Activated CD4-positive, alpha-beta T cell treated with anti-CD3 and anti-CD28 coated beads, Interleukin-2, amount 10 ng/mL, durations not matched to agents 24 days and 14 days (primary cell): ENCODE measurements at places on chromosomes 12 and 14.

DNA sequence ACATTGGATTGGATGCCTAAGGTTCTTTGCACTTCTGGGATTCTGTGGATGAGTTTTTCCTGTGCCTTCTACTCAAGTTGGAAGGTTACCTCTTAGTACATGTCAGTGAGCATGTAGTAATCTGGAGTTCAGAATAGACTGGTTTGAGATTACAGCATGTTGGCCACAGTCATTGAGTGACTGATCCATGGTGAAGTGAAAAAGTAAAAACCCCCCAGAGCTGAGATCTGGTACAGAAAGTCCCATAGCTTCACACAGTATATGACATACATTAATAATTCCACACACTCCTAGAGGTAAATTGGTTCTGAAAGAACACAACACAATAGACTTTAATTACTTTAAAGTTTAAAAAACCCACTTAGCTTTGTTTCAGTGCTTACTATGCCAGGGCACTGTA, 11.9 kb upstream of the CCND2 start:
- DNase-seq: no peak
- no peak overlapping the region for H3K4me3 ChIP-seq
- H3K27me3 ChIP-seq: peaks cover 22% of the 10 kb centered on the region
- no peak overlapping the region for H3K27ac ChIP-seq
- H3K4me1 ChIP-seq: peaks cover 3% of the 10 kb centered on the region

- DNase-seq: peak; percentile 77
- H3K4me1 ChIP-seq: no peaks in the 10 kb centered on the region
- H3K27me3 ChIP-seq: peaks cover 26% of the 10 kb centered on the region
- no peaks in the 10 kb centered on the region for H3K36me3 ChIP-seq
- H3K4me3 ChIP-seq: no peak overlapping the region
These were observed 63.7 kb downstream of the ZNF664 start for GRCh38 chr12:124036657-124037109.

DNA sequence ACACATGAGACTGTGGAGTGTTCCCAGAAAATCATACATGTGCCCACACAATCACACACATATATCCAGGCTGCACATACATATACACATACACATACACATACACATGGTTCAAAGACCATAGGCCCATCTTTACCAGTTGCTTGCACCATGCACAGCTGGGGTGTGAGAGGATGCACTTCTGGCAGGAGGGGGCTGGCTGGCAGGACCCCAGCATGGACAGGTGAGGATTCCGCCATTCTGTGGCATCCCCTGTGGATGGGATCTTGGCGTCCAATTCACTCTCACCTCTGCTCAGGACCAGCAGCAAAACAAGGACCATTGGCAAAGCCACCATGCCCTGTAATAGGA, 7.0 kb downstream of the ITGB7 start:
- H3K36me3 ChIP-seq: peaks cover 58% of the 10 kb centered on the region
- H3K4me1 ChIP-seq: peaks cover 55% of the 10 kb centered on the region
- H3K27me3 ChIP-seq: no peaks in the 10 kb centered on the region
- peak overlapping the region; percentile 85 for H3K27ac ChIP-seq
- DNase-seq: no peak

DNA sequence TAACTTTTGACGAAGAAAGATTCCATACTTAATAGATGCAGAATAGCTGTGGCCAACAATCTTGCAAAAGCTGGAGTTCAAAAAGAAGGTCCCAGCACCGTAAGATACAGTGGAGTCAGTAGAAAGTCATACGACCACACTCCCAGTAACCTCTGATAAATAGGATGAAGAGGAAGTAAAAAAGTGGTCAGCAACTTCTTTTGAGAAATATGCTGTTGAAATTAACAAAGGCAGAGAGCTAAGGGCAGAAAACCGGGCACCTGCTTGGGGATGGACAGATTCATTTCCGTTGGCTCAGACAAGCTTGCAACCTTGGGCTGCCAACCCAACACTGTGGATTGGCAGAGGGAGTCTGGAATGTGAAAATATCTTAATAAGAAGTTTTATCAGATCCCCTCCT, 40.0 kb downstream of the BTG1 start:
- H3K4me3 ChIP-seq: peak overlapping the region; percentile 53
- peaks cover 35% of the 10 kb centered on the region for H3K4me1 ChIP-seq
- H3K36me3 ChIP-seq: peaks cover 12% of the 10 kb centered on the region
- no peaks in the 10 kb centered on the region for H3K27me3 ChIP-seq
- H3K27ac ChIP-seq: peak overlapping the region; percentile 7

DNA sequence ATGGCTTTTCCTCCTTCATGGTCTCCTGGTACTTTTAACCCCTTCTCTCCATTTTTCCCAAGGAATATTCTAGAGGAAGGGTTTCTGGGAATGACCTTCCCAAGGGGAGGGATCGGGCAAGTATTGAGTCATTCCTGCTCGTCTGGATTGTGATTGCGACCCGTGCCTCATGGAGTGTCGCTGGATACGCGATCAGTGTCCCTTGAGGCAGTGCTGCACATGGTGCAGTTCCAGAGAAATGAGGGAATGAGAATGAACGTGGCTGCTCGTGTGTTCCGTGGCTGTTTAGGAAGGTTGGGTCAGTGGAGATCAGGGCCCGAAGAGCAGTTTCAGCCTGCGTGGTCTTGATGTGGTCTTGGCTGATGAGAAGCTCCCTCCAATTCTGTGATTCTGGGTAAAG, 234.4 kb downstream of the CACNA1C start:
- peaks cover 8% of the 10 kb centered on the region for H3K27me3 ChIP-seq
- DNase-seq: no peak
- H3K27ac ChIP-seq: no peak overlapping the region

DNA sequence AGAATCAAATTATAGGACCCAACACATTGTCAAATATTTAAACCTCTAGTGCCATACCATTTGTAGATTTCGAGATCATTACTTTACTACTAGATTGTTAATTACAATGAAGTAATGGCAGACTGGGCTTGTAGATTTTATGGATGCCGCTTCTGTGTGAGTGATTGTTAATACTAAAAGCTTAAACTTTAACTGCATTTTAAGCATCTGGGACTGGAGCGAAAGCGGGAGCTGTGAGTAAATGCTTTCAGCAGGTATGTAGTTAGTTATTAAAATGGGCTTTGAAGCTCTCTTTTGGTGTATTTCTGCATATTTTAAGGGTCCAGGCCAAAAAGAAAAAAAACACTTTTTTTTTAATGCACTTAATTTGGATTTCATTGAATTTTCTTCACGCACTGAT, 519.3 kb downstream of the MED13L start:
- H3K27me3 ChIP-seq: peaks cover 7% of the 10 kb centered on the region
- no peaks in the 10 kb centered on the region for H3K36me3 ChIP-seq
- H3K4me1 ChIP-seq: no peaks in the 10 kb centered on the region
- no peak overlapping the region for H3K4me3 ChIP-seq

- H3K4me3 ChIP-seq: no peak overlapping the region
- H3K27me3 ChIP-seq: peaks cover 12% of the 10 kb centered on the region
- no peak for DNase-seq
- H3K4me1 ChIP-seq: peaks cover 2% of the 10 kb centered on the region
- no peak overlapping the region for H3K27ac ChIP-seq
These were observed 97.8 kb downstream of the EPS8 start for GRCh38 chr12:15691388-15691787.

- H3K4me3 ChIP-seq: no peak overlapping the region
- H3K27ac ChIP-seq: no peak overlapping the region
- peaks cover 37% of the 10 kb centered on the region for H3K27me3 ChIP-seq
- DNase-seq: peak; percentile 90
These were observed 1037.8 kb downstream of the TMEM121 start for GRCh38 chr14:106564058-106564643.

DNA sequence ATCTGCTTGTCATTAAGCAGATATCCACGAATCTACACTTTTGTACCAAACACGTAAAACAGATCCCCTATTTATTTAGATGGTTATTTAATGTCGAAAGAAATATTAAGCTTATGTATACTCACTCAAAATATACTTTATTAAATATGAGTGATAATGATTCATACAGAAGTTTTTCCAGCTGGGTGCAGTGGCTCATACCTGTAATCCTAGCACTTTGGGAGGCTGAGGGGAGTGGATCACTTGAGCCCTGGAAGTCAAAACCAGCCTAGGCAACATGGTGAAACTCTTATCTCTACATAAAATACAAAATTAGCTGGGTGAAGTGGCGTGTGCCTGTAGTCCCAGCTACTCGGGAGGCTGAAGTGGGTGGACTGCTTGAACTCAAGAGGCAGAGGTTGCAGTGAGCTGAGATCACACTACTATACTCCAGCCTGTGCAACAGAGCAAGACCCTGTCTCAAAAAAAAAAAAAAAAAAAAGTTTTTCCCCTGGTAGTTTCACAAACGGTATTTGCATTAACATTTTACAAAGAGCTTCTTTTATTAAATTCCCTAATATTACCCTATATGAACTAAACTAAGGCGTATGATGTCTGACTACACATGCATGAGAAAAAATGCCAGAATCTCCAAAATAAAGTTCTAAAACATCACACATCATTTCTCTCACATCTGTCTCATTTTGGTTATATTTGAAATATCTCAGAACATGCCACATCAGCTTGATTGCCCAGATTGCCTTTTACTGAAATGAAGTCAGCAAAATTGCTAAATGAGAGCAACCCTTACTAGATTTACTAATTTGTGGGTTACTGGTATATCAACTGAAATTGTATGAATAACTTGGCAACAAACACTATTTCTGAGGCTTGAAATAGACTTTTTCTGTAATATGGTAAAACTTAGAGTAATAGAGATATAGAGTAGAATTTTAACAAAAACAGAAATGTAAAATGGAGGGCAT, 74.9 kb downstream of the PAWR start:
- H3K27me3 ChIP-seq: no peaks in the 10 kb centered on the region
- H3K36me3 ChIP-seq: no peaks in the 10 kb centered on the region

DNA sequence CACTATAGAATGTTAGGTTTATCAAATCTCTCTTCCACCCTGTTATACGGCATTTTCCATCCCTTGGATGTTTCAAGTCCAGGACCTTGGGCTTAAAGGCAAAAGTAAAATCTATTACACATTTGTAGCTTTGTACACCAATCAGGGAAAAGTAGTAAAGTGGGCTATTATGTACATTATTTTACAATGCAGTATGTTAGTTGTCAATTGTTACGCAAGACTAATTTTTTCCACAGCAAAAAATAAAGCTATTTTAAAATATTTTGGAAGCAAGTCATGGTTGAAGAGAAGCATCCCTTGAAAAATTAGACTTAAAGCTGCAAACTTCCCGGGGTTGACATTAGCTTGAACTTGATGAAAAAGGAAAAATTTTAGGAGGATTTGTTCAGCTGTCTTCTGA, 476.2 kb downstream of the DIO2 start:
- no peaks in the 10 kb centered on the region for H3K36me3 ChIP-seq
- DNase-seq: no peak
- no peak overlapping the region for H3K27ac ChIP-seq
- no peaks in the 10 kb centered on the region for H3K4me1 ChIP-seq
- no peaks in the 10 kb centered on the region for H3K27me3 ChIP-seq
- no peak overlapping the region for H3K4me3 ChIP-seq

GRCh38 chr14:70753518-70753953, 55.8 kb downstream of the MAP3K9 start:
- no peak overlapping the region for H3K27ac ChIP-seq
- no peak for DNase-seq
- H3K4me1 ChIP-seq: no peaks in the 10 kb centered on the region
- H3K27me3 ChIP-seq: no peaks in the 10 kb centered on the region
- H3K36me3 ChIP-seq: peaks cover 7% of the 10 kb centered on the region

GRCh38 chr14:61380984-61381383, 59.6 kb downstream of the PRKCH start:
- H3K4me3 ChIP-seq: no peak overlapping the region
- peak overlapping the region; percentile 2 for H3K27ac ChIP-seq
- H3K27me3 ChIP-seq: no peaks in the 10 kb centered on the region
- no peak for DNase-seq
- H3K4me1 ChIP-seq: peaks cover 60% of the 10 kb centered on the region

GRCh38 chr12:123621101-123621500, 12.4 kb downstream of the EIF2B1 start:
- peaks cover 66% of the 10 kb centered on the region for H3K36me3 ChIP-seq
- no peak for DNase-seq
- no peak overlapping the region for H3K4me3 ChIP-seq
- H3K4me1 ChIP-seq: peaks cover 4% of the 10 kb centered on the region
- no peaks in the 10 kb centered on the region for H3K27me3 ChIP-seq
- no peak overlapping the region for H3K27ac ChIP-seq

- no peak overlapping the region for H3K27ac ChIP-seq
- no peaks in the 10 kb centered on the region for H3K36me3 ChIP-seq
- peaks cover 20% of the 10 kb centered on the region for H3K27me3 ChIP-seq
- H3K4me3 ChIP-seq: no peak overlapping the region
These were observed 97.6 kb upstream of the DIO3 start for GRCh38 chr14:101463566-101464171.

GRCh38 chr12:51818566-51819300, 29.8 kb downstream of the FIGNL2 start:
- H3K4me3 ChIP-seq: no peak overlapping the region
- DNase-seq: no peak
- peaks cover 14% of the 10 kb centered on the region for H3K4me1 ChIP-seq
- H3K27ac ChIP-seq: no peak overlapping the region
- peaks cover 41% of the 10 kb centered on the region for H3K27me3 ChIP-seq

DNA sequence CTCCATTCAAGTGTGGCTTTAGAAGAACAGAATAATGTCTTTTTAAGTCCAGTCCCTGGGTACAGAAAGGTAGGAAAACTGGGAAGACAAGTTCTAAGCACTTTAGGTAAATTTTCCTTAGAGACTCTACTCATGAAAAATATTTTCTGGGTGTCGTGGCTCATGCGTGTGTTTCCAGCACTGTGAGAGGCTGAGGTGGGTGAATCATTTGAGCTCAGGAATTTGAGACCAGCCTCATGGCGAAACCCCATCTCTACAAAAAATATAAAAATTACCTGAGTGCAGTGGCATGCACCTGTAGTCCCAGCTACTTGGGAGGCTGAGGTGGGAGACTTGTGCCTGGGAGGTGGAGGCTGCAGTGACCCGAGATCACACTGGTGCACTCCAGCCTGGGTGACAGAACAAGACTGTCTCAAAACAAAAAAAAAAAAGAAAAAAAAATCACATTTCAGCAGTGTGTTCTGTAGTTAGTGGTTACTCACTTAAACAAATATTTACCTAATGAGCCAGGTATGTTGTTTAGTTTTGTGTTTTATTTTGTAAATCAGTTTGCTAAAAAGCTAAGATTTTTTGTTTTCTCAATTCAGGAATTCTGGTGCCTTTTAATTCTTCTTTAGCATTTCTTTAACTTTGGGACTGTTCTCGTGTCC, 52.3 kb upstream of the RD3L start:
- no peaks in the 10 kb centered on the region for H3K36me3 ChIP-seq
- no peaks in the 10 kb centered on the region for H3K4me1 ChIP-seq
- H3K4me3 ChIP-seq: no peak overlapping the region
- H3K27ac ChIP-seq: no peak overlapping the region
- peaks cover 12% of the 10 kb centered on the region for H3K27me3 ChIP-seq
- no peak for DNase-seq

GRCh38 chr12:55724226-55724939, 4.2 kb downstream of the RDH5 start:
- peaks cover 27% of the 10 kb centered on the region for H3K36me3 ChIP-seq
- peak; percentile 90 for DNase-seq
- peaks cover 22% of the 10 kb centered on the region for H3K4me1 ChIP-seq
- peak overlapping the region; percentile 16 for H3K27ac ChIP-seq

- no peaks in the 10 kb centered on the region for H3K27me3 ChIP-seq
- H3K4me1 ChIP-seq: peaks cover 55% of the 10 kb centered on the region
- H3K27ac ChIP-seq: peak overlapping the region; percentile 19
- no peak for DNase-seq
These were observed 25.2 kb downstream of the RASSF3 start for GRCh38 chr12:64635356-64635998.

GRCh38 chr12:128856791-128857078, 3.5 kb downstream of the GLT1D1 start:
- H3K27ac ChIP-seq: no peak overlapping the region
- peaks cover 2% of the 10 kb centered on the region for H3K36me3 ChIP-seq
- no peak overlapping the region for H3K4me3 ChIP-seq
- no peak for DNase-seq
